ENCODE measurements at places on chromosomes 2 and 18.

DNA sequence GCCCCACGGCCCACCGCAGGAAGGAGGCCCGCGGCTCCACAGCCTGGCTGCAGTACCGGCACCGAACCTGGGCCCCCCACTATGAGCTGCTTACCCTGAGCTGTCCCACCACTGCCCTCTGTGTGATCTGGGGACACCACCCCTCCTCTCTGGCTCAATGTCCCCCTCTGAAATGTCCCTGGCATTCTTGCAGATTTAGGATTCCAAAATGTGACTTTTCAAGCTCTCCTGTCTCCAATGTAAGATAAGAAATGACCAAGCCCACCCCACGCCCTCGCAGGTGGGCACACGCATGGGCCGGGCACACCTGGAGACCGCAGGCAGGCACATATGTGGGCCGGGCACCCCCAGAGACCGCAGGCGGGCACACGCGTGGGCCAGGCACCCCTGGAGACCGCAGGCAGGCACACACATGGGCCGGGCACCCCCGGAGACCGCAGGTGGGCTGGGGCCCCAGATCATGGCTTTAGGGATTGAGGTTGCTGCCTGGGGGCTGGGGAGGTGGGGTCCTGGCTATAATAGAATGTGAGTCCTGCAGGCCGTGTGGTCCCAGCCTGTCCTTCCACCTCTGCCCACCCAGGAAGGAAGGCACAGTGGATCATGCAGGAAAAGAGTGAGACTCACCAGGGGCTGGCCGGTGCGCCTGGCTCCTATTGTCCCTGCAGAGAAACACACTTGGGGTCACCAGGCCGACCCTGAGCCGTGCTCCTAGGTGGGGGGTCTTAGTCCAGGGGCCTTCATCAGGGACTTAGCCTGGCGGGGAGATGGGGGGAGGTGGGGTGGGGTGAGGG lies 7.2 kb downstream of the PDCD1 start:
- DNase-seq = no peak

- no peak for DNase-seq
Measured at GRCh38 chr2:221753401-221753800, 181.3 kb upstream of the EPHA4 start.

DNA sequence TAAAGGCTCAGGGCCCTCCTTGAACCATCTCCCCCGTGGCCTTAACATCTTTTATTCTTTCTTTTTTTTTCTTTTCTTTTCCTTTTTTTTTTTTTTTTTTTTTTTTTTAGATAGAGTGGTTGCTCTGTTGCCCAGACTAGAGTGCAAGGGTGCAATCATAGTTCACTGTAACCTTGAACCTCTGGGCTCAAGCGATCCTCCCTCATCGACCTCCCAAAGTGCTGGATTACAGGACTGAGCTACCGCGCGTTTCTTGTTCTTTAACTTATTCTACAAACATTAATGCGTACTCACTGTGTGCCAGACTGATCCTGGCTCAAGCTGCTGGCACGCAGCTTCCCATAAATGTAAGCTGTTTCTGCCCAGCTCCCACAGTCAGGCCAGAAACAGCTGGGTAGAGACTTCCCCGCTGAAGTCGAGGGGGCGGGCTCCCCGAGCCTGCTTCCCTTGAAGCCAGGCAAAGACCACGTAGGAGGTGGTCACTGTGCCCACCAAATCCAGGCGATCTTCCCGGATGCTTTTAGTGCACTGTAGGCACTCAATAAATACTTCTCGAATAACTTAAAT lies 29.2 kb upstream of the ATP6V1B1 start:
- no peak for DNase-seq

- DNase-seq = no peak
Measured at GRCh38 chr2:60295636-60295962, 257.9 kb downstream of the BCL11A start.

DNA sequence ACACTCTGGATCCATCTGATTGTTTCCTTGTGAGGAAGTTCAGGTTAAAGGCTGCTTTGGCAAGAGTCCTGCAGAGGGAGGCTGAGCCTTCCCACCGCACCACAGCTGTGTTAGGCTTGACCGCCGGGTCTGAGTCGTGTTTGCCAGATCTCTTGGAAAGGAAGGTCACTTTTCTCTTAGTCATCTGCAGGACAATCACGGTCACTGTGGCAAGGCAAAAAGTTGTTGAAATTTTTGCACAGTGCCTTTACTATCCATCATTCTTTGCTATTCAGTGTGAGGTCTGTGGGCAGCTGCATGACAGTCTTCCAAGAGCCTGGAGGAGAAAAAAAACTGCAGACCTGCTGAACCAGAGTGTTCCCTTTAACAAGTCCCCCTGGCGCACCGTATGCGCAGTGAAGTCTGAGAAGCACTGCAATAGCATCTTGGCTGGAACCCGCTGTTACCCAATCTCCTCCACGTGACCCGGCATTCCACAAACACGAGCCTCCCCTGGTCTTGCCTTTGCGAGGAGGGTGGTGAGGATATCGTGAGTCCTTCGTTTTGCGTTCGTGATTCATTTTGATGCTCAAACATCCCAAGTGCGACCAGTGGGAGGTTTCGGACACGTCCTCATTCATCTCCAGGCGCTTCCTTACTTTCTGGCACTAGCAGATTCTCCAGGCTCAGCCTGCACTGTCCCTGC lies 23.0 kb downstream of the BIN1 start:
- DNase-seq = no peak

DNA sequence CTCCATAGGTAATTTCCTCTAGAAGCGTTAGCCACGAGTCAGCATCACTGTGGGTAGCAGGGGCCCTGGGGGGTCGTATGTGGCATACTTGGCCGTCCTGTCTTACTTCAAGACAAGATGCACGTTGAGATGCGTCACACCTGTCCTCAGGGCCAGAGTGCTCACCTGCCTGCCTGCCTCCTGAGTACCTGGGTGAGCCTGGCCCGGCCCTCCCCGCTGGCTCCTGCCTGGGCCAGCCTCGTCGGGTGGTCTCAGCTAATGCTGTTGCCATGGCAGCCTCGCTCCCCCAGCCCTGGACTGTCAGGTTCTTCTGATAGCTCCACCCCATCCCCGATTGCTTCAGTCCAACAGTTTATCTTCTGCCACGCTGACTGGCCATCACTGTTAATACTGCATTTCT lies 232.4 kb downstream of the GBX2 start:
- DNase-seq = no peak

- DNase-seq = no peak
Measured at GRCh38 chr2:31294196-31294595, 60.2 kb downstream of the EHD3 start.

DNA sequence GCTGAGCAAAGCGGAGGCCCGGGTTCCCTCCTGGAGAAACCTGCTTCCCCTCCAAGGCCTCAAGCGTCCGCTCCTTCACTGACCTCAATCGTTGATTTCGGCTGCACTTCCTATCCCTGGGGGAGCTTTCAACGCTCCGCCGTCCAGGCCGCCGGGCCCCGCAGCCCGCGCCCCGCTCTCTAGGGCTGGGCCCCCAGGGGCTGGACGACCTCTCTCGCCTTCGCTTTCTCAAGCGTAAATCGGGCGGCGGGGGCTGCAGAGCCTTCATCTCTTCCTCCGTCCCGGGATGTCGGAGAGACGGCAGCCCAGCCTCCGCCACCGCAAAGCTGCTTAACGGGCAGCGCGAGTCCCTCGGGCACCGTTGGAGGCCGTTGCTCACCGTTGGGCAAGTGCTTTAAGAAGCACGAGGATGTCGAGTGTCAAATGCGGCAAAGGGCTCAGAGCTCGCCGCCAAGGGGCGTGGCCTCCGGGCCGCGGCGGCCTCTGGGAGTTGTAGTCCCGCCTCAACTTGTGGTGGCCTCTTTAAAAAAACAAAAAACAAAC lies 8.5 kb downstream of the HES6 start:
- peak; percentile 78 for DNase-seq

- DNase-seq = no peak
Measured at GRCh38 chr2:220887271-220887870, 684.7 kb downstream of the EPHA4 start.

- DNase-seq = no peak
Measured at GRCh38 chr2:183967756-183968155, 630.6 kb upstream of the ZNF804A start.

DNA sequence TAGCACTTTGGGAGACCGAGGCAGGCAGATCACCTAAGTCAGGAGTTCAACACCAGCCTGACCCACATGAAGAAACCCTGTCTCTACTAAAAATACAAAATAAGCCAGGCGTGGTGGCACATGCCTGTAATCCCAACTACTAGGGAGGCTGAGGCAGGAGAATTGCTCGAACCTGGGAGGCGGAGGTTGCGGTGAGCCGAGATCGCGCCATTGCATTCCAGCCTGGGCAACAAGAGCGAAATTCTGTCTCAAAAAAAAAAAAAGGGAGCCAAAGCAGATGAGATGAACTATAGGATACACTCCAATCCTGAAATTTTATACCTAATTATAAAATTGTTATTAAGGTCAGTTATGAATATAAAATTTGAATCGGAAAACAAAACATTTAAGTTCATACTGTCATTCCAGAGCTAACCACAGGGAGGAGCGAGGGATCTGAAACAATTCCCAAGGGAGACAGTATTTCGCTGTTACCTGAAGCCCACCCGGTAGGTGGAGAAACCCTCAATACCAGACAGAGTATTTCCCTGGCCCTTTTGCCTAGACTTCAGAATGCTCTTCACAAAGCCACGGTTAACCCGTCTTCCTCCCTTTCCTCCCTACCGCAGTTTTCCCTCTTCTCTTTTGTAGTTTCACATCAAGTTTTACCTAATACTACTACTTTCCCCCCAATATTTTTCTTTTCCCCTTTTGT lies 1.4 kb downstream of the PPM1G start:
- DNase-seq = no peak

GRCh38 chr2:210577263-210578071 lies 21.1 kb downstream of the CPS1 start:
- DNase-seq = peak; percentile 15

DNA sequence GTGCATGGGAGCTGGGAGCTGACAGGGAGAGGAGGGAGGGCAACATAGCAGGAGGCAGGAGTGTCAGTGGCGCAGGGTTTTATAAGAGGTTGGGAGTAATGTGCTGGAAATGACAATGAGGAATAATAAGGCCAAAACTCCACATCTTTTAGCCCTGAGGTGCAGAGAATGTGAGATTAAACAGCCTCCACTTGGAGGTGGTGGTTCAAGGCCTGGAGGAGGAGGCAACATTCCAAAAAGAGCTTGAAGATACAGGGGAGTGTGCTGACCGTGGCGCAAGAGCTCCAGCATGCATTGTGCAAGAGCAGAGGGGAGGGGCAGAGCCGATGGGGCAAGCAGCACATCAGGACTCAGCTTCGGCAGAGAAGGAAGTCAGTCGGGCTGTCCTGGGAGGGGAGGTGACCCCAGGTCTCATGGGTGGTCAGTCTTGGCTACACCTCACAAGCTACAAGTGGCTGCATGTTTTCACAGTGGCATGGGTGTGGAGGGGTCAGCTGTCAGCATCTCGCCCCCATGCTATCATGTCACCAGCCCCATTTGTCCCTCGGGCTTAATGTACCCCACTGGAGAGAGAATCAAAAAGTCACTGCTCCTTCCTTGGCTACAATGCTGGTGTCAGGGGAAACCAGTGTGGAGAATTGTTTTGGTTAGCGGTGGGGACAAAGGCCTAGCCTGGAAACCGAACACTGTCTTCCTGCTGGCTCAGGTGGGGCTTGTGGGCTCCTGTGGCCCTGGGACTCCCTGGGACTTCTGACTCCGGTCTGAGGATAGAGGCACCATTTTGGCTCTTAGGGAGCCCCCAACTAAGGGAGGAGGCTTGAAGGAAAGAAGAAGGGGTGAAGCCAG lies 208.0 kb downstream of the ZFP36L2 start:
- DNase-seq = no peak

- no peak for DNase-seq
Measured at GRCh38 chr2:144183727-144184126, 336.2 kb downstream of the ZEB2 start.

DNA sequence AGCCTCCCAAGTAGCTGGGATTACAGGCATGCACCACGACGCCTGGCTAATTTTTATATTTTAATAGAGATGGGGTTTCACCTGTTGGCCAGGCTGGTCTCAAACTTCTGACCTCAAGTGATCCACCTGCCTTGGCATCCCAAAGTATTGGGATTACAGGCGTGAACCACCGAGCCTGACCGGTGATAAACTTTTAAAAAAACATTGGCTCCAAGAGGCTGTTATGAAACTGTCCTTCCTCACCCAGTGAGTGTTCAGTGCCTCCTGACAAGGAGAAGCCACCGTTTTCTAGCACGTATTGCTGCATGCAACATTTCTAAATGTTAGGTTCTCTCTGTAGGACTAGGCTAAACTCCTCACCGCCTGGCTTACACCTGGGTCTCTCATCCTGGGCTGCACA lies 63.3 kb downstream of the EDAR start:
- no peak for DNase-seq

GRCh38 chr18:36601316-36601715 lies 227.5 kb downstream of the TPGS2 start:
- DNase-seq = no peak

GRCh38 chr18:67783196-67783946 lies 266.9 kb upstream of the DSEL start:
- DNase-seq = no peak

GRCh38 chr2:7895289-7895688 lies 786.6 kb upstream of the ID2 start:
- DNase-seq = no peak

- DNase-seq = no peak
Measured at GRCh38 chr2:32678825-32679224, 51.0 kb downstream of the TTC27 start.

- DNase-seq = no peak
Measured at GRCh38 chr2:7233126-7233525, 315.9 kb downstream of the RNF144A start.

GRCh38 chr2:81087646-81088045 lies 783.1 kb upstream of the LRRTM1 start:
- no peak for DNase-seq

DNA sequence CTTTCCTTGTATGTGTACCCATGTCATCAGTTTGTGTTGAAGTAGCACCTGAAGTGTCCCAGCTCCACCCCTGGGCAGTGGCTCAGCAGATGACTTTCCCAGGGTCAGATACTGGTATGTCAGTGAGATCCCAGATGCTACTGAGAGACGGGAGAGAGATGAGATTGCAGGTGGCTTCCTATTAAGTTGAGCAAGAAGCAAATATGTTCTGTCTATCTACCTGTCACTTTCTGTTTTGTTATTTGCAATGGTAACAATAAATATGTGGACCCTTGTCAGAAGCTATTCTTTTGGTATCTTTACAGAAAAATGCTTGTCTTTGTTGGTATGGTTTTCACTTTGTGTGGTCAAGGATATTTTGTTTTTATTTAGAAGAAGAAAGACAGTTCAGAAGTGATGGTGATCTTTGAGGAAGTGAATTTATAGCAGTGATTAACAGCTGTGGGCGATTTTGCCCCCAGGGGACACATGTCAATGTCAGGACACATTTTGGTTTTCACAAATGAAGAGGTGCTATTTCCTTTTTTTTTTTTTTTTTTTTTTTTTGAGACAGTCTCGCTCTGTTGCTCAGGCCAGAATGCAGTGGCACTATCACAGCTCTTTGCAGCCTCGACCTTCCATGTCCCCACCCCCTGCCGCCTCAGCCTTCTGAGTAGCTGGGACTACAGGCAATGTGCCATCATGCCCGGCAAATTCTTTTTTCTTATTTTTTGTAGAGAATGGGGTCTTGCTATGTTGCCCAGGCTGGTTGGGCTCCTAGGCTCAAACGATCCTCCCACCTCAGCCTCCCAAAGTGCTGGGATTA lies 21.4 kb downstream of the MGAT5 start:
- no peak for DNase-seq
